Fibroblast of skin of right biceps (primary cell): ENCODE measurements at places on chromosomes 7 and 10.

- DNase-seq = no peak
Measured at GRCh38 chr10:125886914-125887512, 5.9 kb upstream of the DHX32 start.

- no peak for DNase-seq
Measured at GRCh38 chr7:136698231-136698630, 170.2 kb upstream of the CHRM2 start.

DNA sequence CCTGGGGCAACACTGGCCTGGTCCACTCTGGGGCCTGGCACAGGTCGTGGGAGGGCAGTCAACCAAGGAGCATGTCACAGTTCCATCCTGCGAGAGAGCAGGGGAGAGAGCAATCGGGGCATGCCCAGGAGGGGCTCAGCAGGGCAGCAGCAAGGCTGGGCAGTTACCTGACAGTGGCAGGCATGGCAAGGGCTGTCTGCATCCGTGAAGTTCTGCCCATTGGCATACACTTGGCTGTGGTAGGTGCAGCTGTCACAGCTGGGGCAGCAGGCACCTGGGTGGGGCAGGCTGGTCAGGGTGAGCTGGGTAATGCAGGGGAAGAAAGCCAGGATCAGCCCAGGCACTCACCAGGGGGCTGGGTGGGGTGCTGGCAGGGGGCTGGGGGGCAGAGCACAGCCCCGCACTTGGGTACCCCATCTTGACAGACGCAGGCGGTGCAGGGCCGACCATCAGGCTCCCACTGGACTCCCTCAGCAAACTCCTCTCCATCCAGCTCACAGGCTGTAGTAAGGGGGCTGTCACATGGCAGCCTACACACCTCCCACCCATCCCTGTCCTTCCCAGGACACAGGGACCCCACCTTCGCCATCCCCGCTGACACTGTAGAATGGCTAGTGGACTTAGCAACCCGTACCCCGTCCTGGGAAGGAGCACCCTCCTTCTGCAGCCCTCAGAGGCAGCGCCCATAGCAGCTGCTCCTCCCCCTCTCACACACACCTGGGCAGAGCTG lies 17.8 kb downstream of the KCP start:
- DNase-seq = no peak

GRCh38 chr7:138328215-138328614 lies 131.8 kb upstream of the TRIM24 start:
- no peak for DNase-seq

- DNase-seq = peak; percentile 63
Measured at GRCh38 chr7:121547544-121548092, 151.5 kb upstream of the FAM3C start.

- DNase-seq = no peak
Measured at GRCh38 chr10:14259696-14260566, 70.8 kb downstream of the FRMD4A start.

- no peak for DNase-seq
Measured at GRCh38 chr10:86330778-86331763, 35.5 kb downstream of the GRID1 start.

DNA sequence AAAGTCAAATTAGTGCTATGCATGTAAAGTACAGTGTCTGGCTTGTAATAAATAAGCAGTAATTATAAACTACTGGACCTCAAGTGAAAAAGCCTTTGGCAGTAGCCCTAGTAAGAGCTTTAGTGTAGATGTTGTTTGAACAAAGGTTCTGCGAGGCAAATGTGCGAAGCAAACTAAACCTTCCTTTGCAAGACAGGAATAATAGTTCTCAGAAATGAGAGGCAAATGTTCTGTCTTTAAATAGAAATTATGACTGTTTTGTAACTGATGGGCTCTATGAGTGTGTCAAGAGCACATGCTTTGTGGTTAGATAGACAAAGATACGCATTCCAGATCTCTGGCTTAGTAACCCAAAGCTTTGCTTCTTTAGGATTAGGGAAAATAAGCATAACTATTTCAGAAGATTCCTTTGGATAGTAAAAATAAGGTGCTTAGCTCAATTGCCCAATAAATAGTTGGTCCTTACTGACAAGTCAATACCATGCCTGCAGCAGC lies 169.2 kb upstream of the CDC14C start:
- DNase-seq = no peak

DNA sequence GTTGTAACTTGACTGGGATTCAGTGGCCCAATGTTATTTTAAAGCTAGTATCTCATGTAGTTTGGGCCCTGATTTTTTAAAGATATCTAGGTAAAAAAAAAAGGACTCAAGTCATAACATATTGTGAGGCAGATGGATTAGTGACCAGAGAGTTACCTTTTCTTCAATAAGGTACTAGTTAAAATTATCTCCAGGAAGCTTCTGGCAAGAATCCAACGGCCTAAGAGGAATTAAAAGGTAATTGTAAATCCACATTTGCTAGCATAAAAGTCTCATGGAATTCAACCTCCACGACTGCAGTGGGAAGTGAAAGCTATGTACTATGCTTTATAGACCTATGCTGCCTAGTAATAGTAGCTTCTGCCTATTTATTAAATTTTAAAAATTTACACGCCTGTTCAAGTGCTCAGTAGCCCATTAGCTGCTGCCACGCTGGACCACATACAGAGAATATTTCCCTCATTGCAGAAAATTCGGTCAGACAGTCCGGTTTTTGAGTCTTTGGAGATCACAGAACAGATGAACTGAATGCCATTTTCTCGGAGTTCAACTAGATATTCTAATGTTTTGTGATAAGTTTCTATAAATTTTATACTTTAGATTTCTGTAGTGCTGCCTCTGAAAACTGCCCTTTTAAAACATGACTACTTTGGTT lies 118.4 kb downstream of the NSUN6 start:
- DNase-seq = no peak

- DNase-seq = no peak
Measured at GRCh38 chr7:70944516-70944915, 187.4 kb upstream of the GALNT17 start.

DNA sequence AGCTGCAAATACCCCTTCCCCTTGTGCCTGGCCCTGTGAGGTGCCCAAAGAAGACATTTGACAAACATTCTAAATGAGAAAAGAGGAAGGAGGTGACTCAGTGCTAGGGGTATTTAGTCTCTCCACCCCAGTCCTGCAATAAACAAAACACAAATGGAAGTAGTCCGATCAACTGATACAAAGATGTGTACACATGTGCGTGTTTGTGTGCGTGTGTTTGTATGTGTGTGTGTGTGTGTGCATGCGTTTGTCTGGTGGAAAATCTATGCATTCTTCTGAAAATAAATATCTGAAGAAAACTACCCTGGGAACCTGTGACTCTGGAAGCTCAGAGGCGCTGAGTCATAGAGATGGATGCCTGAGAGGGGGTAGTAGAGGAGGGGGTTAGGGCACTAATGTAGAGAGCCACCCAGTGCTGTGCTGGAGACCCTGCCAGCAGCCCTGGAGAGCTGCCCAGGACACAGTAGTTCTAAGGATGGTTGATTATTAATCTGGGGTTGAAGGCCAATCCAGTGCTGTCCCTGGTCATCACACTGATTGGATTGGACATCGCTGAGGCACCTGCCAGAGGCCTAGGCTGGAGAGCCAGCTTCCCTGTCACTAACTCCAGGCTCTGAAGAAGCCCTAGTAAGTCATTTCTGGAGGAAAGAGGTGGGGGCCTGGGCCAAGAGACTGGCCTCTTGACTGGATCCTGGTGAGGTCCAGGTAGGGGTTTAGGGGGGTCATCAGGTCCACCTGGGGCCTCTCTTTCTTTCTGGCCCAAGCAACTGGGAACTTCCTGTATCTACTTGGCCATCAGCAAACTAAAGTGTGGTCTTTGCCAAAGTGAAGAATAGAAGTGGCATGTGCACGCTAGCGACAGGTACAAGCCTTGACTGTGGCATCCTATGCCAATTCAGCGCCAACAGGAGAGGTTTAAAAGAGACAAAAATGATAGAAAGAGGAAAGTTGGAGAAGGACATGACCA lies 18.5 kb downstream of the SFTPA1 start:
- no peak for DNase-seq

- no peak for DNase-seq
Measured at GRCh38 chr7:29839921-29840320, 33.6 kb downstream of the WIPF3 start.

GRCh38 chr10:121618906-121619305 lies 20.7 kb upstream of the FGFR2 start:
- DNase-seq = no peak

DNA sequence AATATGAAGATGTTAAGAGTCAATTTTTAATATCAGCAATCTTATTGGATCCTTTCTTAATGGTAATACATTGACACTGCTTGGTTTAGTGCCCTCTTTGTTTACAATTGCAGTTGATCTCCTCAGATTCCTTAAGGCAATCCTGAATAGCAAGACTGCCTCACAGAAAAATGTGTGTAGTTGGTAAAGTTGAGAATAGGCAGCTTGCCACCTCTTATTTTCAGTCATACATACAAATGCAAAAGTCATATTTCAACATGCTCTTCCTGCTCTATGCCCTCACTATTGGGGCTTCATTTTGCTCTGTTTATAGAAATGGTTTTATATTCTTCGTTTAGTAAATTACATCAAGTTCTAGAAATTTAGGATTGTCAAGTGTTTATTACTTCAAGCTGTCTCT lies 661.1 kb upstream of the ANKRD30A start:
- DNase-seq = no peak

GRCh38 chr7:66306243-66306642 lies 101.1 kb downstream of the TPST1 start:
- no peak for DNase-seq

- DNase-seq = no peak
Measured at GRCh38 chr10:88108115-88108610, 244.7 kb downstream of the PTEN start.

GRCh38 chr10:102424145-102424544 lies 3.5 kb downstream of the FBXL15 start:
- no peak for DNase-seq

DNA sequence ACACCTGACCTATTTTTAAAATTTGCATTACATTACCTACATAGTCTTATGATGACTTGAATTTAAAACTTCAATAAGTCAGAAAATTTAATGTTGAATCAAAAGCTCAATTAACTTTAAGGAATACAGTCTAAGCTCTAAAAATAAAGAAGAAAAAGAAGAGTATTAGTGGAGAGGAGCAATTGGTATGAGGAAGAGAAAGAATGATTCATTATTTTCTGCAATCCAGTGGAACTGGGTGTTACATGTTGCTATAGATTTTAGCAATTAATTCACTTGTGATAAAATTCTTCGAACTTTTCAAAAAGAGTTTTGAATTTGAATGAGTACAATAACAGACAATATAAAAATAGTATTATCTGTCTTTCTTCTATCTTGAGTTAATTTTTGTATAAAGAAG lies 158.9 kb upstream of the POT1 start:
- no peak for DNase-seq

DNA sequence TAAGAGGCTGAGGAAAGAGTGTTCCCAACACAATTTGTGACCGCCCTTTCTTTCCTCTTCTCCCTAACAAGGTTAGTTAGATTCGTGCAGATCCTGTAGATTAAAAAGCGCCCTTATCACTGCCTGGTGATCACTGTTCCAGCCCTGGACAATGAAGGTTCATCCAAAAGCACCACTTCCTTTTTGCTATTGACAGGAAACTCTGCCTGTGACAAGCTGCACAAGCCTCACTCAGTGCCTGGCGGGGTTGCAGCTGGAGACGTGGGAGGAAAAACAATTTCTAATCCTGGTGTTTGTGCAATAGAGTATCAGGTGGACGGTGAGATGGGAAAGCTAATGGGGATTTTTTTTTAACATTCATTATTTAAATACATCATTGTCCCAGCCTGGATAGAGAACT lies 105.9 kb upstream of the CAV2 start:
- DNase-seq = no peak

DNA sequence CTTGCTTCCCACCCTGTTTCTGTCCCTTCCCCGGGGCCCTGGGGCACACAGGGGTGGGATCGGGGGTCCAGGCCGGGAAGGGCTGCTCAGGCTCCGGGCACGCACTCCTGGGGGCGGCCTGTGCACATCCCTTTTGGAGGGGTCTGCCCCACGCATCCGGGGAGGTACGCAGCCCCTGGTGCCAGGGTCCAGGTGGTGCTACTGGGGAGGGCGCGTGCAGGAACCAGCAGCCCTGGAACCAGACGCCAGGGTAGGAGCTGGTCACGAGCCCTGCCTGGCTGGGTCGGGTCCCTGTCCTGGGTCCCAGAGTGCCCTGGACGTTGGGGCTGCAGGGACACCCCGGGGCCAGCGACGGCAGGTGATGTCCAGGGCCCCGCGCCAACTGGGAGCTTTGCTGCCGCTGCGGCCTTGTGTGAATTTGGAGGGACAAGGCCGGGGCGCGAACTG lies 53.4 kb downstream of the GLRX3 start:
- DNase-seq = no peak

DNA sequence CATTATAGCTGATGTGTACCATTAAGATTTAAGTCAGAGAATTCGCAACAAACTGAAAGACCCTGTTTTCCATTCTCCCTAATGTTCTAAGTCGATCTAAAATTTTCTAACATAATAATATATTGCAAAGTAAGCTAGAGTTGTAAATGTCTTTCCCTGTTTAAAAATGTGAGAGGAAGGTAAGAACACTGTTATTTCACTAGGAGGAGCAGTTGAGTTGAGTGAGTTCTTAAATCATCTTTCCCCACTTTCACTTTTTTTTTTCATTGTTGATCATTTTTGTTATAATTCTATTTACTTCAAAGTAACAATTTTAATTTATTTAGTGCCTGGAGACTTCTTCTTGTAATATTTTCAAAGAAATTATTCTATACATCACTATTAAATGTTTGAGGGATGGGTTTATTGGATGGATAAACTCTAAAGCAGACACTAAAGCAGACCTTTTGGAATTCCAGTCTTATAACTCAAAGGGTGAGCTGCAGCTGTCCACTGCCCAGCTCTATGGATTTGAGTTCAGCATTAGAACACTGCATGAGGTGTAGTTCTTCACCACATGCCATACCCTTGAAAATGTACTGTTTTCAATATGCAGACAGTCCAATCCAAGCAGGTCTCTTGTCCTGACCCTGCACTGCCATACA lies 181.3 kb upstream of the FZD1 start:
- peak; percentile 44 for DNase-seq

DNA sequence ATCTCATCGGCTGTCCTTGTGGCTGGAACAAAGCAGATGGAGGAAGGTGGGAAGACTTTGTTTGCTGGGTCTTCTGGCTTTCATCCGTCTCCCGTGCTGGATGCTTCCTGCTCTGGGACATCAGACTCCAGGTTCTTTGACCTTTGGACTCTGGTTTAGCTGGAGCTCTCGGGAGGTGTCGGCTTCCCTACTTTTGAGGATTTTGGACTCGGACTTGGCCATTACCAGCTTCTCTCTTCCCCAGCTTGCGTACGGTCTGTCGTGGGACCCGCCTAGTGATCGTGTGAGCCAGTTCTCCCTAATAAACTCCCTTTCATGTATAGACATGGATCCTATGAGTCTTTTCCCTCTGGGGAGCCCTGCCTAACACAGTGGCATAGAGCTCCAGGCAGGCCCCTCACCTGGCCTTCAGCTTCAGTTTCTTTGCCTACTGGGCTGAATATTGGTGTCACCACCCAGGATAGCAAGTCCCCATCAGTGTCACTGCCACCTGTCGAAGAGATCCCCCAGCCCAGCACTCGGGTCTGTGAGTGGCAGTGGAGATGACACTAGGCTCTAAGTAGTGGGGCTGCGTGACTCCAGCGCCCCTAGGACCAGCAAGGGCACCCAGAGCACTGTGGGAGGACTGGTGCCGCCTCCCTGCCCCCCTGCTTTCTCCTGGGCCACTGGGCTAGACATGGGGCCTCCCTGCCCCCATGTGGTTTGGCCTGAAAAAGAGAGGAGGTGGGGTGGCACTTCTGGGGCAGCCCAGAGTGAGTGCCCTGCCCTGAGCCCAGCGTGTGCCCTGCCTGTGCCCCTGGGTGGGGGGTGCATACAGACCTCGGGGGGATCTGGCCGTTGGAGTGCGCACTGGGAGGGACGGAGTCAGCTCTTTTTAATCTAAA lies 135.6 kb downstream of the LHPP start:
- DNase-seq = no peak
